BJ (cell line): ENCODE measurements at places on chromosomes 1 and 21.

DNA sequence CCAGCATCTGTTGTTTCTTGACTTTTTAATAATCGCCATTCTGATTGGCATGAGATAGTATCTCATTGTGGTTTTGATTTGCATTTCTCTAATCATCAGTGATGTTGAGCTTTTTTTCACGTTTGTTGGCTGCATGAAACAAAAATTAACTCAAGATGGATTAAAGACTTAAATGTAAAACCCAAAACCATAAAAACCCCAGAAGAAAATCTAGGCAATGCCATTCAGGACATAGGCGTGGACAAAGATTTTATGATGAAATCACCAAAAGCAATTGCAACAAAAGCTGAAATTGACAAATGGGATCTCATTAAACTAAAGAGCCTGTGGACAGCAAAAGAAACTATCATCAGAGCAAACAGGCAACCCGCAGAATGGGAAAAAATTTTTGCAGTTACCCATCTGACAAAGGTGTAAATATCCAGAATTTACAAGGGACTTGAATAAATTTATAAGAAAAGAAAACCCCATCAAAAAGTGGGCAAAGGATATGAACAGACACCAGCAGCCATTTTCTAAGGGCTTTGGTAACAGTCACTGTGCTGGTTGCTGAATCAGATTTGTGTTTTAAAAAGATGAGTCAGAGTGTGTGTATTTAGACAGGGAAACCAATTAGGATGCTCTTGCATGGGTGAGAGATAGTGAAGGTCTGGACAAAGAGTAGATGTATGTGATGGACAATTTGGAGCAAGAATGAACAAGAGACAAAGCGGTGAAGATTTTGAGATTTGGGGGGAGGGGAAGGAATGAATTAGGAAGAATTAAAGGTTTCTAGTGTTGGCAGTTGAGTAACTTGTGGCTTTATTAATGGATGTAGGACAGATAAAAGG, 110.7 kb downstream of the RYR2 start:
- DNase-seq, result no peak

DNA sequence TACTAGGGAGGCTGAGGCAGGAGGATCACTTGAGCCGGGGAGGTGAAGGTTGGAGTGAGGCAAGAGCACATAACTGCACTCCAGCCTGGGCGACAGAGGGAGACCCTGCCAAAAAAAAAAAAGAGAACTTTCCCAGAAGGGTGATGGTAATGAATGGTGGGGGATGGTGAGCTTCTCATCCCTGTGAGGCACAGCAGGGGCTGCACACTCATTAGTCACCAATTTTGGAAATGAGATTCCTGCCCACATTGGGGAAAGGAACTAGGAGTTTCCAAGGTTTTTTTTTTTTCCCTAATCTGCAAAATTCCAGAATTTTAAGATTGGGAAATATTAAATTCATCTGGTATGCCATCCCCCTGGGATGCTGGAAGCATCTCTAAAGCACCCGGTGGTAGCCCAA, 50.2 kb upstream of the SSBP3 start:
- no peak for DNase-seq

DNA sequence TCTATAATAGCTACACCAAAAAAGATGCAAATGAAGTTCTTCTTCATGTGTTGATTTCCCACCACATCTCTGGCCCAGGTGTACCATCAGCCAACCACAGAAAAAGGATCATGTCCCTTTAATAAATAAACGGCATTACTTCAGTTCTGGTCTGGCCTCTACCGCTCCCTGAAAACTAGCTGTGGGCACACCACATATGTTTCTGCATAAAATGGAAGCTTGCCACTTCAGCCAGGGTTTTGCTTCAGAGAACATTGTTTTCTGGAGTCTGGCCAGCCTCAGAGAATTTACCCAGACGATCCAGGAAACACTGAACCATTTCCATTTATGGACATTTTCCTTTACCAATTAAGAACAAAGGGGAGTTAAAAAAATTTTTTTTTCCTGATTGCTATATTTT, 5.8 kb upstream of the LAMC2 start:
- no peak for DNase-seq

DNA sequence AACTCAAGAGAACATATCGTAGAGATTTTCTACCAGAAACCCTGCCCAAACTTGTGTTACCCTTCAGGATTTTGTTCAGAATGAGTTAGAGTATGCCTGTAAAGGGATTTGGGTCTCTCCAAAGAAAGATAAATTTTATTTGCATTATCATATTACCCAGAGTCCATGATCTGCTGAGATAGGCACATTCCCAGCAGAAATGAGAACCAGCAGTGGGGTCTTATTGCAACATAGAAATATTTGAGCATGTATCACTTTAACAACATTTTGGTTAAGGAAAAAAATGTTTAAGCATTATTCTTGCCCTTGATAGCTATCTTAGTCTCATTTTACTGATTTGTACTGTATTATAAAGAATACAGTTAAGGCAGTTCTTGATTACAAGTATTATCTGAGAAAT, 10.6 kb downstream of the VCAM1 start:
- no peak for DNase-seq

DNA sequence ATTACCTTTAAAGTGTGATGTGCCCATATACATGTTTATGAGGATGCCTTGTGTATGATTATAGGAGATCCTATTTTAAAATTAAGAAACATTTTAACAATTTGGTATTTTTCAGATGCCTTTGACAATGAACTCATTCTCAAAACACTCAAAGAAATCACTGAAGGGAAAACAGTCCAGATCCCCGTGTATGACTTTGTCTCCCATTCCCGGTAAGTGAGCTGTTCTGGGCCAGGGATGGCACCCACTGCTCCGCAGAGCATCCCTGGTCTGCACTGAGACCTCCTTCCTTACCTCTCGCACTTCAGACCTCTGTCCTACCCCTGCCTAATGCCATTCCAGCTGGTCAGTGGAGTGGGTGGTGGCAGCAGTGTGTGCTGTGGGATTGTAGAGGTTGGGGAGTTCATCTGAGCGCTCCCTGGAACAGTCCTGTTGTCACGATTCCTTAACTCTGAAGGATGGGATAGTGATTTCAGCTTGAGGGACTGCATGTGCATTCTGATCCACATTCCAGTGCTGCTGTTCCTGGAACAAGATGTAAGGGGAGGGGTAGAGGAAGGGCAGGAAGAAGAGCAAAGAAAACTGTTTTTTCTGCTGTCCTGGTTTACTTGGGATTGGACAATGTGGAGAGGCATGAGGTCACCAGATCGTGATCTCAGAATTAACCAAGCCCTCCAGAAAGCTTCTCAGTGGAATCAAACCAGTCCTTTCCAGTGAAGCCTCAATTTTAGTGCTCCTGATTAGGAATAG, 63.9 kb downstream of the UCK2 start:
- DNase-seq, result no peak

DNA sequence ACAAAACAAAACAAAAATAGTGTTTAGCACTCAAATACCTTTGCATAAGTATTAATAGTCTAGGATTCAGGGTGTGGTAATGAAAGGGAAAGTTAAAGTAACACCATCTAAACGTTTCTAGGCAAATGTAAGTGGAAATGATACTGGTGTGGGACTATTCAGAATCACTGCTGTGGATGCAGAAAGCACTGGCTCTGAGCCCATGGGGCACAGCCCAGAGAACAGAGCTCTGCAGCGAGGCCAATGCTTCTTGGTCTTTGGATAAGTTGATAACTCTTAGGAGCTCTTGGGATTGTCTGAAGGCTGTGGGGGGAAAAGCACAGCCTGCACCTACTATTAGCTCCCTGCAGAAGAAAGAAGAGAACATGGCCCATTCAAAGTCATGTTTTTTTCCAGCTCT, 21.4 kb upstream of the DNM3 start:
- DNase-seq, result no peak

DNA sequence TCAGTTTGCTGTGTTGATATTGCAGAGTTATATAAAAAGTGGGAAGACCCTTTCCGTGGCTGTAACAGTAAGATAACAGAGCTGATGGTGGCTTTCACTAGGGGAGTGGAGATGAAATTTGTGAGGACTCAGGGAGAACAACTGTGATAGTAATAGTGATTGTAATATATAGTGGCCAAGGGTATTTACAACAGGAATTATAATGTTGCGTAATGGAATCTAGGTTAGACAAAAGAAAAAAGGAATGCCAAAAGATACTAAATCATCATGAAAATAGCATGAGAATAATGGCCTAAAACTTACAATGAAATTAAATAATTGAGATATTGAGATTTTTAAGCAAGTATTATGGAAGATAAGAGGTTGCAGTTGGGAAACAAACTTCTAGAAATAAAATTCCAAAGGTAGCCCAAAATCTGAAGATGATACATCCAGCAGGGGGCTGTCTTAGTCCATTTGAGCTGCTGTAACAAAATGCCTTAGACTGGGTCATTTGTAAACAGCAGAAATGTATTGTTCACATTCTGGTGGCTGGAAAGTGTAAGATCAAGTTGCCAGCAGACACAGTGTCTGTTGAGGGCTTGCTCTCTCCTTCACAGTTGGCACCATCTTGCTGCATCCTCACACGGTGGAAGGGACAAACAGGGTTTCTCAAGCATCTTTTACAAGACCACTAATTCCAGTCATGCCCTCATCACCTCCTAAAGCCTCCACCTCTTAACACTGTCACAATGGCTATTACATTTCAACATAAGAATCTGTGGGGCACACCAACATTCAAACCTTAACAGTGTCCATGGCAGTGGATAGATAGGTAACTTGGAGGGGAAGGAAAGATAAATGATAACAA, 711.2 kb downstream of the MRPL39 start:
- no peak for DNase-seq

DNA sequence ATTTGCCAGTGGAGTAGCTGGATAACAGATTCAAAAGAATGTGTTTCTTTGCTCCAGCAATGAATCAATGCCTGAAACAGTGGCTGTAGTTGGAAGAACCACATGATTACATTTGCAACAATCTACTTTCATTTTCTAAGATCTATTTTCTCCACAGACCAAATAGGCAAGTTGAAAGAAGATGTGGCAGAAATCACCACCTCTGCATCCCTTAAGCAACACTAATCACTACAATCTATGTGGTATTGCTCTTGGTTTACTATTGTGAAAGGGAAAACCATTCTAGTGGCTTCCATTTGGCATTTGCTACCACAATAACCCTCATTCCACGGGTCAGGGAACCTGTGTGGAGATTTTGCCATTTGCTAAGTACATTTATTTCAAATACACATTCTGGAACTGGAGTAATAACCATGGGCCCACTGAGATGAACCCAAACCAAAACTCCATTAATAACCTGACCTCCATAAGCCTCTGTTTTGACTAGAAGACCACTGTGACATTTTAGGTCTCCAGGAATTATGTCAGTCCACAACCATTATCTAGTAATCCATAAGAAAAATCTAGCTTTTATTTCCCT, 66.3 kb downstream of the C1orf185 start:
- DNase-seq, result no peak

GRCh38 chr1:241074507-241074906, 282.5 kb downstream of the RGS7 start:
- no peak for DNase-seq

- no peak for DNase-seq
Measured at GRCh38 chr1:116722016-116722838, 32.0 kb upstream of the CD2 start.

- DNase-seq, result no peak
Measured at GRCh38 chr1:32647308-32648134, 2.8 kb downstream of the ZBTB8OS start.

DNA sequence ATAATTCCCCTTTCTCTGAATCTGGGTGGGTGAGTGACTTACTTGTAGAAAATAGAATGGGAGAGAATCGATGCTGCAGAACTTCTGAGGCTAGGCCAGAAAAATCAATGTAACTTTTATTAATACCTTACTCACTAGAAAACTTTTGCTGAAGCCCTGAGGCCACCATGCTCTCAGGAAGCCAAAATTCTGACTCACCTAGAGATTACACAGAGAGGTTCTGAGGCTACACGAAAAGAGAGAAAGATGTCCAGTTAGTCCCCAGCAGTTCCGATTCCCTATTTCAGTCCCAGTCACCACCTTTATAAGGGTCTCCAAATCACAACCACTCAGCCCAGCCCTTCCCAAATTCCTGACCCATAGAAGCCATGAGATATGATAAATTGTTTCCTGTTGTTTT, 135.2 kb downstream of the NTPCR start:
- DNase-seq, result no peak

GRCh38 chr1:161988413-161988812, 35.3 kb downstream of the OLFML2B start:
- DNase-seq, result no peak

GRCh38 chr21:45478115-45478801, 64.0 kb downstream of the SLC19A1 start:
- no peak for DNase-seq

DNA sequence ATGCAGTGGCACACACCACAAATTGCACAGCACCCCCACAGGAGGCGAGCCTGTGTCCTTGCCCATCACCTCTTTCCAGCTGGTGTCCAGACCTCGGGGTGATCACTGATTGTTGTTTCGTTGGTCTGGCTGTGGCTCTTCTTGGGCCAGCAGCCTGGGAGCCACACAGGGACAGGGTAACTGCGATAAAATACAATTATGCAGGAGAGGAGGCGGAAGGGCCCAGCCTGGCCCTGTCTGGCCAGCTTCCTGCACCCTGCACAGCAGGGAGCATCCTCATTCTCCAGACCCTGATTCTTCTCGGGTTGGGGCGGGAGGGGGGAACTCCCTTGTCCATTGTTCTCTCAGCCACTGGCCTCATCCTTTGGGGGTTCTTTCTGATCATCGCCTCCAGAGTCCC, 83.6 kb downstream of the ADARB1 start:
- DNase-seq, result no peak

- no peak for DNase-seq
Measured at GRCh38 chr1:101253976-101254674, 17.3 kb downstream of the S1PR1 start.

- DNase-seq, result no peak
Measured at GRCh38 chr1:233907151-233907550, 2.7 kb downstream of the SLC35F3 start.

DNA sequence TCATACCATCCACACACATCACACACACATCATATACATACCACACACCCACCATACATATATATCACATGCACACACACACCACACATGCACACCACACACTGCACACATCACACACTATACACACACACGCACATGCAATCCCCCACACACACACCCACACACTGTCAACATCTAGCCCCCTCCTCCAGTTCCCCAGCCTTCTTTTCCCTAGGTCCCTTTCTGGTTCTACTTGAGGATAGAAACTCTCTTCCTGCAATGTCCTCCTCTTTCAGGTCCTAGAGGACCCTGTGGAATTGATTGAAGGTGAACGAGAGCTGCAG, 4.3 kb downstream of the CASQ1 start:
- DNase-seq, result no peak

DNA sequence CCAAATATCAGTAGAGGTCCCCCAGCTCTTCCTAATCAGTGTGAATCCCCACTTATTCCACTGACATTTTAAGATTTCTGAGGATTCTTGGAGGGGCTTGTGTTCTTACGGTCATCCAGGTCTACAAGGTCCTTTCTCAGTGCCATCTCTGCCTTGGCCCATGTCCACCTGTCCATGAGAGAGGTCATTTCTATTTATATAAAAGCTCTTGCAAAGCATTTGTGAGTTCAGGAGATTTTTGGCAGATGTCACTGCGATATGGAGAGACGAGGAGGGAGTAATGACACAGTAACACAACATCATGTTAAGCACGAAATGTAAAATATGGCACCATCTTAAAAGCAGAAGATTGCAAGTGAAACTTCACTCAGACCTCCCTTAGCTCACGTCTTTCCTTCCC, 144.6 kb upstream of the NFIA start:
- no peak for DNase-seq

- no peak for DNase-seq
Measured at GRCh38 chr1:46682064-46682463, 10.4 kb downstream of the TEX38 start.
